ENCODE measurements at places on chromosomes 2 and 18. TPM values are rescaled to one million over a fixed set of nuclear protein-coding genes. Genes with fewer than 3 reads are reported as not detected.

The CASP10 gene
- total RNA-seq: 6.7 TPM

The SPATS2L gene
- total RNA-seq: 144 TPM

The KCNE4 gene
- total RNA-seq: 7.2 TPM

The SERPINB13 gene
- total RNA-seq: not detected

The SIX3 gene
- total RNA-seq: not detected

The ZNF396 gene
- total RNA-seq: 1.3 TPM

The EN1 gene
- total RNA-seq: 3.7 TPM

The FAM136A gene
- total RNA-seq: 39.7 TPM

The HOXD12 gene
- total RNA-seq: not detected

The ALK gene
- 0.04 TPM for total RNA-seq

The CKAP2L gene
- 5.5 TPM for total RNA-seq

The BBS5 gene
- total RNA-seq: 4.9 TPM

The ITPRIPL1 gene
- 4.4 TPM for total RNA-seq

The PRSS56 gene
- 2.6 TPM for total RNA-seq

The CNTNAP5 gene
- 0.13 TPM for total RNA-seq

The CPO gene
- total RNA-seq: 0.13 TPM
